ENCODE measurements at places on chromosomes 16 and 17. TPM values are rescaled to one million over a fixed set of nuclear protein-coding genes. Genes with fewer than 3 reads are reported as not detected.

DNA sequence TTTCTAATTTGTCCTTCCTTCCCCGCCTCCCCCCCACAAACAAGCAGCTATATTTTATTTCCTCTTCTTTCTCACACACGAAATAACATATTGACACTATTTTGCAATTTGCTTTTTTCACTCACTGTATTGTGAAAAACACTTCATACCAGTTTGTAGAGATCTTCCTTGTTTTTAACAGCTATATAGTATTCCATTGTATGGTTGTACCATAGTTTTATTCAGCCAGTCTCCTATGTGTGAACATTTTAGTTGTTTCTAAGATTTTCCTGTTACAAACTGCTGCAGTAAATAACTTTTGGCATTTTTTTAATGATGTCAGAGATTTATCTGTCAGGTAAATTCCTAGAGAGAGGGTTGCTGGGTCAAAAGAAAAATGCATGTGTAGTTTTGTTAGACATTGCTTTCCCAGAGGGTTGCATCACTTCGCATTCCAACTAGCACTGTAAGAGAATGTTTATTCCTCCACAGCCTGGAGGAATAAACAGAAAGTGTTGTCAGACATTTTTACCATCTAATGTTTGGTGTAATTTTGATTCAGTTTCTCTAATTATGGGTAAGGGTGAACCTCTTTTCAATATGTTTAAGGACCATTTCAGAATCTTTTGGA is 101.2 kb downstream of the MRTFB start:
- H3K27me3 ChIP-seq, result no peaks in the 10 kb centered on the region
- H3K27ac ChIP-seq, result no peak overlapping the region
- H3K4me3 ChIP-seq, result no peak overlapping the region
- no peak for DNase-seq
- H3K4me1 ChIP-seq, result no peaks in the 10 kb centered on the region

DNA sequence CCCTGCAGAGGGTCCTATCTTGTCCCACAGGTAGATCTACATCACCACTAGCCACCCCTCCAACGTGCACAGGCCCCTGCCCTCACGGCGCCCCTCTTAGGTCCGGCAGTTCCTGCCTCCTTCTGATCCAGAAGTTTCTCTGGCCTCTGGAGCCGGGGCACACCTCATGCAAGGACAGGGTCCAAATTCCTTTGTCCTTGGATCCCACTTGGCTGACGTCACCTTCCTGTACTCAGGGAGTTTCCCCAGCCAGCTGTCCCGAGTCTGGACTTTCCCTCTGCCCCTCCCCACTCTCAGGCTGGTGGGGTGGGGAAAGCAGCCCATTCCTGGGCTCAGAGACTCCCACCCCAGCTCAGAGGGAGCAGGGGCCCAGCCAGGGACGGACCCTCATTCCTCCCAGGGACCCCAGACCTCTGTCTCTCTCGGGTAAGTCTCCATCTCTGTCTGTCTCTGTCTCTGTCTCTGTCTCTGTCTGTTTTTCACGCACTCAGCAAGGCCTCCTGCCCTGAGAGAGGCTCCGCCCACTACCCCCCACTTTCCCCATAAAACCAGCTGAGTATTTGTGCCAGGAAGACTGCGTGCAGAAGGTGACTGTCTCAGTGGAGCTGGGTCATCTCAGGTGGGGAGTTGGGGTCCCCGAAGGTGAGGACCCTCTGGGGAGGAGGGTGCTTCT is at the start of gene IL32:
TSS of gene IL32 (plus strand) at position 572 of the 673 bp plus-strand sequence. CDS start 172 bp downstream, outside the sequence.
- H3K36me3 ChIP-seq, result peaks cover 19% of the 10 kb centered on the region
- H3K27me3 ChIP-seq, result no peaks in the 10 kb centered on the region
- peaks cover 54% of the 10 kb centered on the region for H3K4me1 ChIP-seq
- H3K27ac ChIP-seq, result peak within 1 kb of the TSS; percentile 81
- H3K4me3 ChIP-seq, result peak within 1 kb of the TSS; percentile 92
- peak; percentile 65 for DNase-seq

DNA sequence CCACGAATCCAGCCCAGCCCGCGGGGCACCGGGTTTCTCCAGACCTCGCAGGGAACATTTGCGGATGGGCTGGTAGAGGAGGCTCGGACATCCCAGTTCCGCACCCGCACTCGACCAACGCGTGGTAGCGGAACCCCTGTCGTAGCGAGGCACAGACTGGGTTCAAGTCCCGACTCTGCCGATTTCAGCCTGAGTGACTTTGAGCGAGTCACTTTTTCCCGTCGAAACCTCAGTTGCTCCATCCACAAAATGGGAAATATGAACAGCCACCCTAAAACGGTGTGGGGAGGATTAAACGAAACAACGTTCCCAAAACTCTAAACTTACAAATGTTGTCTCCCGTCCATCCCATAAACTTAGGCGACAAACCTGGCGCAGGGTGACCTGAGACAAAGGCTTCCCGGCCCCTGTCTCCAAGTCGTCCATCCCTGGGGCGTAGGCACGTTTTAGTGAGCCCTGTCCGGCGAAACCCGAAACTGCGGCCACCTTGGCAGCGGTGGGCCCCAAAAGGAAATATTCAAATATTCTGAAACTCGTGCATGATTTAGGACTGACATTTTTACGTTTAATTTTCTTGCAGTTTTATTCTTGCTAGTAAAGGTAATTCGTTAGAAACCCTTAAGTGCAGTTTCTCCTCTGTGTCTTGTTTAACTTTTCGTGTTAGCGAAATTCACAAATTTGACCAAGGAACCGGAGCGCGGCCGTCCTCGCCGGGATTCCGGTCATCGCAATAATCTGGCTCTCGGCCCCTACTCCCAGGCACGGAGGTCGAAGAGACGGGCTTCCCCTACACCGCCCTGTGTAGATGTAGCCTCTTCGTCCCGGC is 1.9 kb upstream of the MLLT6 start:
- peak overlapping the region; percentile 90 for H3K27ac ChIP-seq
- H3K36me3 ChIP-seq, result peaks cover 10% of the 10 kb centered on the region
- no peak for DNase-seq
- peaks cover 36% of the 10 kb centered on the region for H3K4me1 ChIP-seq

DNA sequence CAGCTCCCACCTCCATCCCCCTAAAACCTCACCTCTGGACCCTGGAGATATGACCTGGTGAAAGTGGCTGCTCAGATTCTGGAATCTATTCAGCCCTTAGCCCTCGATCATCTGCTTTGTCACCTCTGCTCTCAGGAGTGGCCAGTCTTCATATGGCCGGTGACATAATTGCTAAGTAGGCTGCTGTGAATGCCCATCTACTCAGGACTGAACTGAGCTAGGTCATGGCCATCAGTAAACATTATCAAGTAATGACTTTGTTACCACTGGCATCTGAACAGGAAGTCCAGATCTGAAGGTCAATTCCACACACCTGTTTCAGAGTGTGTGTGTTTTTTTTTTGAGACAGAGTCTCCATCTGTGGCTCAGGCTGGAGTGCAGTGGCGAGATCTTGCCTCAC is 78.6 kb downstream of the CDK5R1 start:
- no peak for DNase-seq
- no peaks in the 10 kb centered on the region for H3K4me1 ChIP-seq
- no peak overlapping the region for H3K4me3 ChIP-seq
- no peaks in the 10 kb centered on the region for H3K36me3 ChIP-seq
- no peaks in the 10 kb centered on the region for H3K27me3 ChIP-seq

GRCh38 chr17:17523001-17523730 is 27.0 kb upstream of the RASD1 start:
- H3K4me3 ChIP-seq, result no peak overlapping the region
- no peaks in the 10 kb centered on the region for H3K36me3 ChIP-seq
- no peak overlapping the region for H3K27ac ChIP-seq
- no peak for DNase-seq
- H3K4me1 ChIP-seq, result no peaks in the 10 kb centered on the region

Gene USP32
- polyA plus RNA-seq, result 8.6 TPM

DNA sequence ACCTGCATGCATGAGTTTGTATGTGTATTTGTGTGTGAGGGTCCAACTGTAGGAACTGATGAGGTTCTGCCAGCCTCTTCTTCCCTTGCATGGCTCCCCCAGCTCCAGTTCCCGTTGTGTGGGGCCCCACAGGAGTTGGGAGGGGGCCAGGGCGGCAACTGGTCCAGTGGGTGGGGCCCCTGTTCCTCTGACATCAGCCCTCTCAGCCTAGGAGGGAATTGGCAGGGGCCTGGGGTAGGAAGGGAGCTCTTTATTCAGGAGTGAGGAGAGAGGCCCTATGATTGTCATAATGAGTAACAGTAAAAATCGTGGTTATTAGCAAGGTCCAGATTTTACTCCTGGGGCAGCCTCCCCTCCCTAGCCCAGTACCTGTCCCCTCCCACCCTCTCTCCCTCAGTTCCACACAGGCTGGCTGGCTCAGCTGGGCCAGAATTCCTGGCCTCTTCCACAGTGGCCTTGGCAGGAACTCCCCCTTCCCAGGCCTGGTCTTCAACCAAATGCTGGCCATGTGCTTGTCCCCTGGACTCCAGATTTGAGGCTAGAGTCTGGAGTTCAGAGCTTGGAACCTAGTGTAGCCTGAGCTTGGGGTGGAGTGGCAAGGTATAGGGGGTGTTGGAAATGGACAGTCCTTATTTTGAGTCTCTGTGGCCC is 18.9 kb downstream of the RARA start:
- H3K4me1 ChIP-seq, result peaks cover 94% of the 10 kb centered on the region
- no peaks in the 10 kb centered on the region for H3K27me3 ChIP-seq
- DNase-seq, result no peak
- H3K27ac ChIP-seq, result no peak overlapping the region
- H3K4me3 ChIP-seq, result no peak overlapping the region
- H3K36me3 ChIP-seq, result peaks cover 13% of the 10 kb centered on the region

Gene PIK3R6
- 0.61 TPM for polyA plus RNA-seq

- peaks cover 40% of the 10 kb centered on the region for H3K4me1 ChIP-seq
- no peak overlapping the region for H3K4me3 ChIP-seq
- H3K27me3 ChIP-seq, result no peaks in the 10 kb centered on the region
- H3K36me3 ChIP-seq, result peaks cover 25% of the 10 kb centered on the region
Observed at GRCh38 chr17:43176119-43176570, 5.1 kb downstream of the NBR1 start.

GRCh38 chr17:49730078-49730784 is 22.5 kb upstream of the SLC35B1 start:
- H3K36me3 ChIP-seq, result peaks cover 35% of the 10 kb centered on the region
- H3K27ac ChIP-seq, result peak overlapping the region; percentile 8
- no peak overlapping the region for H3K4me3 ChIP-seq
- H3K4me1 ChIP-seq, result peaks cover 47% of the 10 kb centered on the region
- DNase-seq, result no peak
- H3K27me3 ChIP-seq, result no peaks in the 10 kb centered on the region

DNA sequence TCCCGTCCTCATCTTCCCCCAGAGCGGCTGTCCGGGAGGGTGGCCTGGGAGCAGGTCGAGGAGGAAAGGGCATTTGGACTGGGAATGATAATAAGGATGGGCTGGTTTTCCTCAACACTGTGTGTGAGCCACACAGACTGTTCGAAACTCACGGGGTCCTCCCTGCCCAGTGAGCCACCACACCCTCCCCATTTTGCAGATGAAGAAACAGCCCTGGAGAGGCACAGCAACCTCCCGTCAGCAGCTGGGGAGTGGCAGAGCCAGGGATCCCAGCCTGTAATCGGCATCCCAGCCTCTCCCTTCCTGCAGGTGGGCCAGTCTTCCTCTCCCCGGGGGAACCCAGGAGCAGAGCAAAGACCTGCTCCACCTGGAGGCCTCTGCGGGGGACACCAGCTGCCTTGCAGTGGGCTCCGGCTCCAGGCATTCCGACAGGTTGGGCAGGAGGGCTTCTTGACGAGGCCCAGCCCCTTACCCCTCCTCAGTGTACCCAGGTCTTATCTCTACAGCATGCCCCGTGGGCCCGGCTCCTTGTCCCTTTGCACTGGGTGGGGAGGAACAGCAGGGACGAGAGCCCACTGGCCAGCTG is 23.8 kb downstream of the ENGASE start:
- no peaks in the 10 kb centered on the region for H3K36me3 ChIP-seq
- H3K4me1 ChIP-seq, result peaks cover 5% of the 10 kb centered on the region
- peaks cover 11% of the 10 kb centered on the region for H3K27me3 ChIP-seq
- DNase-seq, result no peak
- no peak overlapping the region for H3K27ac ChIP-seq

DNA sequence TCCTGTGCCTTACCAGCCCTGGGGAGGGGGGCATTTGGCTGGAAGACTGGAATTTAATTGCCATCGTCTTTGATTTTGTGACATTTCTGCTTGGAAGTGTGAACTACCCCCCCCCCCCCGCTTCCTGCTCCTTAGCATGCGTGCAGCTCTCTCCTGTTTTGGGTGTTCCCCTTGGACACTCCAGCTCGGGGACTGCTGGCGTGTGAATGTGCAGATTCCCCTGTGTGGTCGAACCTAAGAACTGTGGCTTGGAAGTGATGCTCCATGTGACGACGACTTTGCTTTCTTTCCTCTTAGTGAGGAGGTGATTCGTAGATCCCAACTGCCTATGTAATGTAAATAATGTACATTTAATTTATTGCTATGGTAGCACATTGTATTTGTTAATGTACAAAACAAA is 26.1 kb downstream of the OR1D5 start:
- H3K27me3 ChIP-seq, result no peaks in the 10 kb centered on the region
- H3K36me3 ChIP-seq, result no peaks in the 10 kb centered on the region
- no peak for DNase-seq
- no peak overlapping the region for H3K4me3 ChIP-seq
- H3K4me1 ChIP-seq, result no peaks in the 10 kb centered on the region

- no peak for DNase-seq
- no peak overlapping the region for H3K27ac ChIP-seq
- no peak overlapping the region for H3K4me3 ChIP-seq
- no peaks in the 10 kb centered on the region for H3K36me3 ChIP-seq
Observed at GRCh38 chr17:33318241-33318640, 25.1 kb upstream of the ASIC2 start.

- H3K27ac ChIP-seq, result peak overlapping the region; percentile 47
- H3K27me3 ChIP-seq, result no peaks in the 10 kb centered on the region
- no peak for DNase-seq
- peak overlapping the region; percentile 53 for H3K4me3 ChIP-seq
- H3K36me3 ChIP-seq, result no peaks in the 10 kb centered on the region
Observed at GRCh38 chr16:57485091-57485915, 990 bp downstream of the DOK4 start.

Gene NTN1
- not detected for polyA plus RNA-seq

- DNase-seq, result no peak
- H3K4me1 ChIP-seq, result no peaks in the 10 kb centered on the region
- no peaks in the 10 kb centered on the region for H3K27me3 ChIP-seq
Observed at GRCh38 chr17:3528880-3529511, 28.6 kb downstream of the TRPV3 start.

- H3K27me3 ChIP-seq, result no peaks in the 10 kb centered on the region
- H3K27ac ChIP-seq, result no peak overlapping the region
- H3K4me1 ChIP-seq, result peaks cover 6% of the 10 kb centered on the region
- no peak for DNase-seq
- no peaks in the 10 kb centered on the region for H3K36me3 ChIP-seq
Observed at GRCh38 chr16:78571434-78571833, 472.0 kb downstream of the WWOX start.

Gene ADGRG3
- polyA plus RNA-seq, result not detected

Measured in CD8-positive, alpha-beta memory T cell (primary cell).